ENCODE measurements at places on chromosomes 13 and 19. TPM values are rescaled to one million over a fixed set of nuclear protein-coding genes. Genes with fewer than 3 reads are reported as not detected.
A peak's percentile ranks its signal among the peaks of the same experiment; 100 is the strongest.

Gene ZNF223
- not detected for total RNA-seq

Gene ZGLP1
- 8.2 TPM for total RNA-seq

Gene ZNF98
- total RNA-seq, result 0.32 TPM

Gene RPS28
- 526 TPM for total RNA-seq

Gene SPACA4
- not detected for total RNA-seq

Gene ACER1
- not detected for total RNA-seq

Gene ZNF541
- not detected for total RNA-seq

Gene ZNF610
- total RNA-seq, result 6.6 TPM

Gene NUP58
- 33.0 TPM for total RNA-seq

Gene CYP4F2
- 166 TPM for total RNA-seq

Gene BRCA2
- 2.4 TPM for total RNA-seq

Gene ZNF93
- not detected for total RNA-seq

Gene ARHGEF1
- total RNA-seq, result 64.3 TPM

- no peaks in the 10 kb centered on the region for H3K36me3 ChIP-seq
- no peak overlapping the region for H3K4me3 ChIP-seq
- no peak overlapping the region for H3K27ac ChIP-seq
- H3K4me1 ChIP-seq, result peaks cover 36% of the 10 kb centered on the region
Measured at GRCh38 chr19:18745012-18745735, 45.9 kb downstream of the COMP start.

GRCh38 chr19:43524922-43525835 lies 1.8 kb downstream of the ETHE1 start:
- H3K27ac ChIP-seq, result peak overlapping the region; percentile 95
- DNase-seq, result peak; percentile 87
- H3K36me3 ChIP-seq, result no peaks in the 10 kb centered on the region
- peaks cover 59% of the 10 kb centered on the region for H3K4me1 ChIP-seq

DNA sequence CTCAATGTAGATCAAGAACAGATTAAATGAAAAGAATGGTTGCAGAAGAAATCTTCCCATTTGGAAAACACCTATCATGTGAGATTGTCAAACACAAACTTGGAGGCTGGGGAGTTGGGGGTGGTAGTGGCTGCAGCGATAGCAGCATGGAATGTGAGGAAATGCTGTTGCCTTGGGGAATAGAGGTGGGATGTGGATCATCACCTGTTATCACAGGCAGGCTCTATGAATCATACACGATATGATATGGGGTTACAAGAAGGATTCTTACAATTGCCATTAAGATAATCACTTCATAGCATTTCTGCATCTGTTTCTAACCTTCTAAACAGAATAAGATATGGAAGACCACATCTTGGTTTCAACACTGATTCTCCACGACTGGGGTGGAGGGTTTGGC lies 88.7 kb downstream of the RNASEH2B start:
- H3K27ac ChIP-seq, result no peak overlapping the region
- H3K27me3 ChIP-seq, result no peaks in the 10 kb centered on the region
- H3K36me3 ChIP-seq, result no peaks in the 10 kb centered on the region
- H3K4me3 ChIP-seq, result no peak overlapping the region

GRCh38 chr19:40612831-40613689 lies 11.9 kb downstream of the LTBP4 start:
- H3K27ac ChIP-seq, result peak overlapping the region; percentile 92
- H3K4me1 ChIP-seq, result peaks cover 16% of the 10 kb centered on the region
- peak; percentile 70 for DNase-seq
- peak overlapping the region; percentile 41 for H3K4me3 ChIP-seq
- H3K36me3 ChIP-seq, result no peaks in the 10 kb centered on the region

- H3K27ac ChIP-seq, result no peak overlapping the region
- no peak for DNase-seq
- no peaks in the 10 kb centered on the region for H3K27me3 ChIP-seq
- H3K4me3 ChIP-seq, result no peak overlapping the region
- H3K36me3 ChIP-seq, result no peaks in the 10 kb centered on the region
- H3K4me1 ChIP-seq, result no peaks in the 10 kb centered on the region
Measured at GRCh38 chr13:83372786-83373185, 509.5 kb downstream of the SLITRK1 start.

DNA sequence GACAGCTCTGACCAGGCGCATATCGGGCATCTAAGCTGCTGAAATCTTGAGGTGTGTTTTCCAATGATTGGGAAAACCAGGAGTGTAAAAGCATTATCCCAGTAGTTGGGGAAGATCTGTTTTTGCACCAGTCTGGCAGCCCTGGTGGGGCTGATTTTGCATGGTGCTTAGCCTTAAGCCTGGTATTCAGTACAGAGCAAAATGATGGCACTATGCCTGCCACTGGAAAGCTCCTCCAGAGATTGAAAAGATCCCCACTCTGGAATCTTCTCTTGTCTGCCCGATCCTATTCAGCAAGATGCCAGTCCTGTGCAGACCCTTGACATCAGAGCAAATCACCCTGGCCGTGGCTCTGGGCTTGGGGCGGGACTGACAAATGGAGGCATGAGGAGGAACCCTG lies 44.7 kb upstream of the SIAH3 start:
- no peaks in the 10 kb centered on the region for H3K27me3 ChIP-seq
- no peaks in the 10 kb centered on the region for H3K4me1 ChIP-seq
- H3K27ac ChIP-seq, result no peak overlapping the region
- no peak for DNase-seq
- no peak overlapping the region for H3K4me3 ChIP-seq
- no peaks in the 10 kb centered on the region for H3K36me3 ChIP-seq

GRCh38 chr13:107866032-107866940 lies 349.1 kb downstream of the LIG4 start:
- DNase-seq, result no peak
- H3K36me3 ChIP-seq, result no peaks in the 10 kb centered on the region
- H3K4me1 ChIP-seq, result peaks cover 6% of the 10 kb centered on the region
- peaks cover 64% of the 10 kb centered on the region for H3K27me3 ChIP-seq
- H3K4me3 ChIP-seq, result peak overlapping the region; percentile 4

GRCh38 chr13:103640606-103641005 lies 574.4 kb upstream of the SLC10A2 start:
- H3K4me1 ChIP-seq, result no peaks in the 10 kb centered on the region
- no peaks in the 10 kb centered on the region for H3K36me3 ChIP-seq
- no peaks in the 10 kb centered on the region for H3K27me3 ChIP-seq
- no peak for DNase-seq

DNA sequence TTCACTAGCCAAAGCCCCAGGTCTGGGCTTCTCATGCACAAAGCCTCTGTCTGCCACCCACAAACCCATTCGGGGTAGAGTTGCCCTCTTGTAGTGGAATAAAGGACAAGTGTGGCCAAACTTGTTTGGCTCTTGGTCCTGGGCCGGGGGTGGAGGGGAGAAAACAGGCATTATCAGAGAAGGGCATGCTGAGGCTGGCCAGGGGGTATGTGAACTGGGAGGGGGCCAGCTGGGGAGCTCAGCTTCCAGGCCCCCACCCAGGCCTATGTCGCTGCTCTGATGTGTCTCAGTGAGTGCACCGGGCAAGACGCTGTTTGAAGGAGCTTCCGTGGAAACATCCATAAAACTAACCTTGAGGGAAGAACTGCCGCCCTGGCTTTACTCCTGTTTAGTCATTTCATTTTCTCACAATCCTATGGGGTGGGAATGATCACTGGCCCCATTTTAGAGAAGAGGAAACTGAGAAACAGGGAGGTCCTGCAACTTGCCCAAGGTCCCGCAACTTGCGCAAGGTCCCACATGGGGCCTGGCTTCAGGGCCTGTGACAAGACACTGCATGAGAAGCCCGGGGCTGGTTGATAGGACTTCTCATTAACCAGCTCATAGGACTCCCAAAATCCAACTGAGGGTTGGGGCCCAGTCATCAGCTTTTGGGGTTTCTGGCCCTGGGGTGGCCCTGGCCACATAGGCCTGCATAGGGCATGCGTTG lies 30.8 kb downstream of the CCNE1 start:
- H3K27ac ChIP-seq, result peak overlapping the region; percentile 13
- peak overlapping the region; percentile 60 for H3K4me3 ChIP-seq

DNA sequence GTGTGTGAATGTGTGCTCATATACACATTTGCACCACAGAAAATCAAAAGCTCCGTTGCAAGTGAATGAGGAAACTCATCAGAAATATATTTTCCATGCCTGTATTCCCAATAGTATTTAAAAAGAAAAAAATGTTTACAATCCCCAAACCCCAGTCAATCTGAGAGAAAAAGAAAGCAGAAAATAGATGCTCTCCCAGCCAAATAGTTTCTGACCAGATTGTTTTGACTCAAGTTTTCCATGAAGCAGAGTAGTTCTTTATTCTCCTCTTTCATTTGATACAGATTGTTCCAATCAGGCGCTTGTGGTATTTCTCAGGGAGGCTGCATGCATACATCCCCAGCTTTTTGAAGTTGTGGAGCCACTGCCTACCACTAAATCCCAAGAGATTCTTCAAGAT lies 110.6 kb downstream of the STARD13 start:
- DNase-seq, result no peak
- H3K27me3 ChIP-seq, result no peaks in the 10 kb centered on the region
- H3K27ac ChIP-seq, result peak overlapping the region; percentile 33

- no peak for DNase-seq
- H3K27me3 ChIP-seq, result no peaks in the 10 kb centered on the region
- H3K27ac ChIP-seq, result no peak overlapping the region
- no peak overlapping the region for H3K4me3 ChIP-seq
- H3K36me3 ChIP-seq, result no peaks in the 10 kb centered on the region
Measured at GRCh38 chr13:100520936-100521850, 67.4 kb downstream of the GGACT start.

DNA sequence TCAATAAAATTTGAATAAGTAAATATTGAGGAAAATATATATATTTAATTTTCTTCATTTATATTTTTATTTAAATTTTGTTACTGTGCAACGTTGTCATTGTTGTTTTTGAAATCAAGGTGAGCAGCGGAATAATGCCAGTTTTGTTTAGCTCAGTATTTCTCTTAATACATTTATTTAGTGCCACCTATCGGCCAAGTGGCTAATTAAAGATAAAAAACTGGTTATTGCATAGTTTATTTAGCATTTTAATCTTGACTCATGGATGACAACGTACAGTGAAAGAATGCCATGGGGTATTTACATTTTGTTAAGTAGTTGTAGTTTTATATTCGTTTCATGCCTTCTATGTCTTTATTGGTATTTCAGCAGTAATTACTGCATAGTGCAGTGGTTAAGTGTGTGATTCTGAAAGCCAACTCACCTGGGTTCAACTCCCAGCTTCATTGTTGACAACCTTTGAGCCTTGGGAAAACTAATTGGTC lies 265.9 kb downstream of the MYO16 start:
- DNase-seq, result no peak
- no peak overlapping the region for H3K27ac ChIP-seq
- no peaks in the 10 kb centered on the region for H3K4me1 ChIP-seq
- no peaks in the 10 kb centered on the region for H3K27me3 ChIP-seq
- no peak overlapping the region for H3K4me3 ChIP-seq

DNA sequence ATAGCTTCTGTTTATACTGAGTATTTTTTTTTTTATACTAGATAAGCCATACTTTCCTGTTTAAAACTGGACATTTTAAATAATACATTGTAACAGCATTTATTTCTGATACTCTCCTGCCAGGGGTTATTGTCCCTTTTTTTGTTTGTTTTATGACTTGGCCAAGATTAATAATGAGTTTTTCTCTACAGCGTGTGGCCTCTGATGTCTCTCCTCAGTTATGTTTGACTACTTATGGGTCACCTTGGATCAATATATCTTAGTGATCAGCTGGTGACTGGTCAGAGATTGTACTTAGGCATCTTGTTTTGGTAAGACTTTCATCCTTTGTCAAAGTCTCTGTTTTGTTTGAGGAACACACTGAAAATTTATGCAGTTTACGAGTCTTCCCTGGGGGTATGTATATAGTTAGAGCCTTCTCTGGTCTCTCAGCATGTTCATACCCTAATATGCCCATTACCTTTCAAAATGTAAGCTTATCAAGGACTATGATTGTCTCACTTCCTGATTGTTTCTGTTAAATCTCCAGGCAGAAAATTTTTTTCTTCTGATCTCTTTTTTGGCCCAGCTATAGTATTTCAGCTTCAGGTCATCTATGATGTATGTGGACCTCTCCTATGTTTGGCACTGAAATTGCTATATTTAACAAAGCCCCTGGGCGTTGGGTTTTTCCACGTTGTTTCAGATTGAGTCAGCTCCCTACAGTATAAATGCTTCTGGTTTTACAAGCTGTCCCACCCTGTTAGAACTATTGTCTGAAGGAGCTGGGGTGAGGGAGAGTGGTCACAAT lies 87.9 kb downstream of the URI1 start:
- H3K4me3 ChIP-seq, result no peak overlapping the region
- no peaks in the 10 kb centered on the region for H3K27me3 ChIP-seq
- H3K27ac ChIP-seq, result no peak overlapping the region
- peaks cover 6% of the 10 kb centered on the region for H3K4me1 ChIP-seq
- no peaks in the 10 kb centered on the region for H3K36me3 ChIP-seq

DNA sequence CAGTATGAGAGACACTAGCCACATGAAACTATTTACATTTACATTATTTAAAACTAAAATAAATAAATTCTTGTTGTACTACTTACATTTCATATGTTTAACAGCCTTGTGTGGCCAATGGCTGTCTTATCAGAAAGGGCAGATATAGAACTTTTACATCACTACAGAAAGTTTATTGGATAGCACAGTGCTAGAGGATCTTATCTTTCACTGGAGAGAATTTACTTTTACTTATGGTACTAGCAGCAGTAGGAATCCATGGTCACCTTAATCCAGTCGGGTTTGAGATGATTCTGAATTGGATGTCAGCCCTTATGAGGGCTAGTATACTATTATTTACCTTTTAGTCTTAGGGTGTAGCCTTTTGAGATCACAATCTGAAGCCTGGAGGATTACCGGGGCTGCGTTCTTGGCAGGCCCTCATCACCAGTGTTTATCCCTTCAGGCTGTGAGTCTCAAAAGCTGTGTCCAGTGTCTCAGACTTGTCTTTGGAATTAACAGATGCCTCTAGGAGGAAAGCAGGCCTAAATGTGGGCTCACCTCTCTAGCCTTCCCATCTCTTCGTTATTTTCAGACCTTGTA lies 21.7 kb downstream of the IFT88 start:
- DNase-seq, result no peak
- H3K4me1 ChIP-seq, result peaks cover 33% of the 10 kb centered on the region
- no peak overlapping the region for H3K4me3 ChIP-seq
- H3K27me3 ChIP-seq, result no peaks in the 10 kb centered on the region
- H3K36me3 ChIP-seq, result peaks cover 4% of the 10 kb centered on the region
- H3K27ac ChIP-seq, result peak overlapping the region; percentile 26

- no peak overlapping the region for H3K4me3 ChIP-seq
- no peaks in the 10 kb centered on the region for H3K36me3 ChIP-seq
- H3K27me3 ChIP-seq, result no peaks in the 10 kb centered on the region
- no peak for DNase-seq
- H3K4me1 ChIP-seq, result no peaks in the 10 kb centered on the region
Measured at GRCh38 chr19:29040292-29040691, 172.7 kb downstream of the UQCRFS1 start.

- no peak overlapping the region for H3K27ac ChIP-seq
- peak; percentile 81 for DNase-seq
- no peaks in the 10 kb centered on the region for H3K27me3 ChIP-seq
- no peaks in the 10 kb centered on the region for H3K4me1 ChIP-seq
- H3K36me3 ChIP-seq, result peaks cover 30% of the 10 kb centered on the region
Measured at GRCh38 chr19:34345947-34346351, 19.0 kb upstream of the GPI start.

GRCh38 chr19:7720351-7720750 lies 11.6 kb downstream of the CLEC4G start:
- no peaks in the 10 kb centered on the region for H3K27me3 ChIP-seq
- DNase-seq, result no peak
- H3K27ac ChIP-seq, result no peak overlapping the region
- no peaks in the 10 kb centered on the region for H3K36me3 ChIP-seq
